ENCODE measurements at places on chromosomes 3 and 15. TPM values are rescaled to one million over a fixed set of nuclear protein-coding genes. Genes with fewer than 3 reads are reported as not detected.

GRCh38 chr3:58013973-58014649 is 5.9 kb downstream of the FLNB start:
- DNase-seq, result no peak

- DNase-seq, result no peak
Measured at GRCh38 chr3:29554566-29554965, 273.7 kb downstream of the RBMS3 start.

DNA sequence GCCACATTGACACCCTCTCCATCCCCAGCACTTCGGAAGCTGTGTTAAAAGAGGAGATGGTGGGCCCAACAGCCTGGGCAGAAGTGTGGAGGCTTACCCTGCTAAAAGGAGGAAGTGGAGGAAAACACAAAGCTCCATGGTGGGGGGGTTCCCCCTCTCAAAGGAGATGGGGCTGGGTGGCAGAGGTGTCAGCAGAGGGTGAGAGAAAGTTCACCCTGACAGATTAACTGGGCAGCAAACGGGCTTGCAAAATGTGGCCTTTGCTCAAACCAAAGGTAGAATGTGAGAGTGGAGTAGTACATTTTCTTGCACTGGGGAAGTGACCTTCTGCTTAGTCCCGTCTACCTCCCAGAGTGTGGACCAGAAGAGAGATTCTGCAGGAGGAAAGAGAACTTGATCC is 44.7 kb downstream of the MYO1E start:
- DNase-seq, result no peak

GRCh38 chr3:190001426-190001825 is 119.3 kb downstream of the P3H2 start:
- DNase-seq, result no peak

DNA sequence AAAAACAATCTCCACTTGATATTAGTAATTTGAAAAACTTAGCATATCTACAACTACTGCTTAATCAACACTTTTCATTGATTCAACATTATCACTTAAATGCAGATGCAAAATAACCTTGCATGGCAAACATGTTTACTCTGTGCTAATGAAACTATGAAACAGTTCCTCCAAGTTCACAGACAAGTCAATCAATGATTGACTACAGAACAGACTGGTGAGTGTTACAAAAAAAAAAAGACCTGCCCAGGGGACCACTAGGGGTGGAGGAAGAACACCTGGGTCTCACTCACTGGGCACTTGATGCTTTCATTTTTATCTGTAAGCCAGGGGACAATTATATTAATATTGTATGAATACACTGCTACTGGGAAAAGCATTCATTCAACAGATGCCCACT is 4.3 kb upstream of the NR2C2 start:
- no peak for DNase-seq

GRCh38 chr15:86611417-86612040 is 531.9 kb downstream of the AGBL1 start:
- DNase-seq, result no peak

DNA sequence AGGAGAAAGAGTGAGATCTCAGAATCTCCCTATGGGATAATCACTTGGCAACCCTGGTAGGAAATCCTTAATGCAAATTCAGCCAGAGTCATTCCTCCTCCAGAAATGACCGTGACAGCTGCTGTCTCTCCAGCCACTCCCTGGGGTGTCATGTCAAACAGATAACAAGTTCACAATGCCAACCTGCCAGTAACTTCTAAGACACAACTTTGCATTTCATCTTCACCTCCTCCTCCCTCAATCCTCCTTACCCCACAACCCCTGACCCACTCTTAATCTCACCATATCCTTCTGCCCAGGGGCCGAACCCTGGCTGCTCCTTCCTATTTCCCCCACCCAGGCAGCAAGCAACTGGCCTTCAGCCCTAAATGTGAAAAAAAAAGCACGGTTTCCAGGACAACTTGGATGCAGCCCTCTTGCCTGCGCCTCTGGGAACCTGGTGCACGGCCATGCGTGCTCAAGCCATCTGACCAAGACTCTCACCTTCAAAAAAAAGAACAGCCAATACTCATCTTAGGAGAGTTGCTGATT is 166.0 kb downstream of the NTRK3 start:
- DNase-seq, result no peak

- DNase-seq, result no peak
Measured at GRCh38 chr3:12367346-12367745, 78.5 kb downstream of the PPARG start.

- peak; percentile 19 for DNase-seq
Measured at GRCh38 chr3:71305231-71306206, 278.0 kb downstream of the FOXP1 start.

DNA sequence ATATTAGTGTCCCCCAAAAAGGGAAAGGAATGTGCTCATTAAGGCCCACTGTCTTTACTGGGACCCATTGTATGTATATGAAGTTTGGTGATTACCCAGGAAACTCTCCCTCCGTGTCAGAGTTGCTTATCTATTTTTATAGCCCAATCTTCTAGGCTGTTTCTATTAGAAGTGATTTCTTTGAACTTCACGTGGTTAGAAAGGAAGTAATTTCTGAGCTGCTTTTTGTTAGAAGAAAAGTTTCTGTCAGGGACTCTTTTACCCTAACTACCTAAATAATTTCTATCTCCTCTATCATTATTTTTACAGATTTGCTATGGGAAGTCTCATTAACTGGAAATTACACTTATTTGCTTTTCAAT is 17.7 kb upstream of the SENP7 start:
- DNase-seq, result no peak

GRCh38 chr3:140763532-140763931 is 85.7 kb downstream of the TRIM42 start:
- DNase-seq, result no peak

DNA sequence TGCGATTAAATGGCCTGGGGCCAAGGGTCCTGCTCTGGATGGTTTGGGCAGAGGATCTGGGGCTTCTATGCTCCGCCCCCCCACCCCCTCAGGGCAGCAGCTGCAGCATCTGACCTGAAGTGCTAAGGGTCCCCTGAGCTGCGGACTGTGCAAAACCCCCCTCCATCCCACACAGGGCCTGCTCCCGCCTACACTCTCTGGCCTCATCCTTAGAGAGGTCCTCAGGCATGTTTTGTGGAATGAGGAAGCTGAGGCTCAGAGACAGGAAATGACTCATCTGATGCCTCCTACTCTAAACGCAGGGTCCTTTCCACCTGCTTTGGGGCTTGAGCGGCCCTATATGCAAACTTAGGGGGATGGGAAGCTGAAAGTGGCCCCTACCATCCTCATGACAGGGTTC is 59.5 kb upstream of the CTSH start:
- no peak for DNase-seq

DNA sequence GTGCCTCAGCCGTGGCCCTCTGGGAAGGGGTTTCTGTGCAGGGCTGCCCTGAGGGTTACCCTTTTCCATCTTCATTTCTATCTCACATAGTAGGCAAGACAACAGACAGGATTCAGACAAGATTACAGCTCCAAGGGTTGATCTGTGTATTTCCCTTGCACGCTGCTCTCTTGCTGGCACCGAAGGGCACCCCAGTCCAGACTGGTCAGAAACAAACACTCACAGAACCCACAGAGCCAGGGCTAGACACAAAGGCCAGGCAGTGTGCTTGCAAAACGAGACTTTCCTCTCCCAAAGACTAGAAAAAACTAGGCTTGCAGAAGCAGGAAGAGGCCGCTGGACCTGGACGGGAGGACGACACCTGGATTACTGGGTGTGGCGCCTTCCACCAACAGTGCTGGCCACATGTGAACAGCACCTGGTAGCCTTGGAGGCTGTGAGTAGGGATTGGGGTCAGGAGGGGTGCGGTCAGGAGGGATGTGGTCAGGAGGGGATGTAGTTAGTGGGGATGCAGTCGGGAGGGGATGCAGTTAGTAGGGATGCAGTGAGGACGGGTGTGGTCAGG is 96.8 kb downstream of the BDH1 start:
- DNase-seq, result no peak

GRCh38 chr3:43038010-43038409 is 58.9 kb downstream of the GASK1A start:
- no peak for DNase-seq

DNA sequence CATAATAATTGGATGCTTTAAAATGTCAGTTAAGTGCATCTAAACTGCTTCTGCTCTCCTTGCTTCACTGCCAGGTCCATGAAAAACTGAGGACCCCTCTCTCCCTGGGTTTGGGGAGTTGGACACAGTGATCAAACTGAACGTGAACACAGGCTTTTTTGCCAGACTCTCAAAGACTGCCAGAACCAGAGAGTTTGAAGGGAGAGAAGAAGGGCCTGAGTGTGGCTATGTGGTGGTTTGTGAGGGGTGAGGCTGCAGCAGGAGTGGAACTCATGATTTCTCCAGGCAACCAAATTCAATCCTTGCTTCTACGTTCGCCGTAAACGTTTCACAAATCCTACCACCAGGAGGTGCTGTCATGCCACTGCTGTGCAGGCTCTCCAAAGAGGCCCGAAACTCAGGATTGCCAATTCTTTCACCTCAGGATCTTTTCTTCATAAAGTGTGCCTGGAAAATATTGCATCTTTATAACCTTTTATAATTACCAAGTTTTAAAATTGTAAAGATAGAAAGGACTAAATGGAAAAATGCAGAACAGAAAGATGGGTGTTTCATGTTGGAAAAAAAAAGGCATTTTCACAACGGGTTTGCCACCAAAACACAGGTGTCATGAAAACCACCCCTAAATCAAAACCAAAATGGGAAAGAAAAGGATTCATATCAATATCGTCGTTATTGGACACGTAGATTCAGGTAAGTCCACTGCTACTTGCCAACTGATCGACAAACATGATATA is 19.7 kb downstream of the TM4SF4 start:
- peak; percentile 47 for DNase-seq

DNA sequence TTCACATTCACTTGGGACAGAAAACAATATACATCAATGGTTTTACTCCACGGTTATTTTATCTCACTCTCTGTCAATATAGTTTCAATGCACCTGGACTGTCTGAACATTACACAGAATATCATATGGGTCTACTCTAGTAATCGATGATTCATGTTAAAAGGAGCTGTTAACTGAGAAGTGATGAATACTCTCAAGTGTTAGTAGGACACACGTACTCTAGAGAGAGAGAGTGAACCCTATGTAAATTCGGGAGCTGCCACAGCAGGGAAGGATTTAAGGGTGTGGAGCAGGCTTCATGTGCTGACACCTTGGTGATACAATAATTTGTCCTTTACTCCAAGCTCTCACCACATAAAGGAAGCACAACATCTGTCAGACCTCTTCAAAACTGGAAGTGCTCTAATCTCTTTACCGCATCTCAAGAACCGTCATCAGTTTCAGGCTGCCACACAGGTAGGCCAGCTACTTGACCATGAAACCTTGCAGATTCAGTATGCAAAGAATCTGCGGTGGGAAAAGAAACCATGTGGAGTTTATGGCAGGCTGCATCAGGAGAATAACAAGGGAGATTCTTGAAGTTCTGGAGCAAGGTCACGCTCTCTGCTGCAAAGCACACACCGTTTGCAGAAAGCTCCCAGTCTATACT is 199.2 kb upstream of the TMC3 start:
- no peak for DNase-seq

DNA sequence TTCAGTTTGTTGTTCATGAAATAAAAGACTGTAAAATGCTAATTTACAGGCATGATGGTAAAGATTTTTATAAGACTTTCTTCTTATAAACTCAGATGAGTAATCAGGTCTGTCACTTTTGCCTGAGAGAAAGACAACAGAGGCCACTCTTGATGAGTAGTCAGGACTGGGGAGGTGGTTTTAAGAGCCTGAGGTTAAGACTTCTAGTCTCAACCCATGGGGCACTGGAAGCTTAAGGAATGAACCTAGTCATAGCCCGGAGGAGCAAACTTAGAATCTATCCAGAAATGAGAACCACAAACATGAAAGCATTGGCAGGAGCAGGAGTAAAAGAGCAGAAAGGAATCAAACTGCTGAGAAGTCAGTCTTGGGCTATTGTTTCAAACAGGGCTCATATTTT is 846.3 kb upstream of the ARPP21 start:
- no peak for DNase-seq

- no peak for DNase-seq
Measured at GRCh38 chr15:69727121-69727924, 274.7 kb downstream of the RPLP1 start.

DNA sequence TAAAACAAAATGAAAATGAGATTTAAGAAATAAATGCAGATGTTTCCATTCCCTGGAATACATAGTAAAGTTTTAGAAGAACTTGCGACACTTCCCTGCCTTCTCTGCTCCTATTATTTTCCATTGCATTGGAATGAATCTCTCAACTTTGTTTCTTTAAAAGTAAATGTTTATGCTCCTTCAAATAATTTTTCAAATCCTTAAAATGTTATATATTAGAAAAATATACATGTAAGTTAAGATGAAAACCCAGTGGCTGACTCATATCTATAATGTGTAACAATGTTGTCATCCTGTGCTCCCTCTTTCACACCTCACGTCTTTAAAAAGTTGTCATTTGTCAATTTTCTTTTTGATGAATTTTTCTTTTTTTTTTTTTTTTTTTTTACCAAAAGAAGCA is 3.6 kb downstream of the RBMS3 start:
- DNase-seq, result no peak

DNA sequence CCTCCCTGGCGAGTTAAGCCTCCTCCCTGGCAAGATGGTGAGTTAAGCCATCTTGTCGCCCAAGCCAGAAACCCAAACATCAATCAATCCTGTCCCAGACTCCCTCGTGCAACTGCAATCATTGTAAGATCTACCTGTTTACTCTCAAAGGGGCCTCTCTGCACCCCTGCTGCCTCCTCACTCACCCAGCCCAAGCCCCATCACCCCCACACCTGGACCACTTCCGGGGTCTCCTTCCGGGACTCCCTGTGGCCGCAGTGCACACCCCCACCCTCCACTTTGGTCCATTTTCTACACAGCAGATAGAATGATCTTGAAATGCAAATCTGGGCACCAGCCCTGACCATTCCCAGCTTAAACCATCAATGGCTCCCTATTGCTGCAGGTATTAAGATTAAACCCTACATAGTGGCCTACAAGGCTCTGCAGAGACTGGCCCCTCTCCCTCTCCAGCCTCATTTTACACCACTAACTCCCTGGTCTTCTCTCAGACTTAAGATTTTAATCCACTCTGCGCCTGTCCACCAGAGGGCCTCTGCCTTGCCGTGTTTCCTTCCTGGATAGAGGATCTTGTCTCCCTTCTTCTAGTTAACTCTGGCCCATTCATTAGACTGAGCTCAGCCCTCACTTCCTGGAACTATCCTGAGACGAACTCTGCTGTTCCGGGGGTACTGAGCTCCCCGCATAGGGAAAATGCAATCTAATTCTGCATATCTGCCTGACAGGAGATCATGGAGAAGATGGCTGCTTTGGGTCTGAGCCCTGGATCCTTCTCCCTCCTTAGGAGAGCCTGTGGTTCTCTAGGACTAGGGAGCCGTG is 41.9 kb upstream of the SLC6A1 start:
- no peak for DNase-seq

GRCh38 chr3:31364188-31364587 is 168.5 kb upstream of the STT3B start:
- DNase-seq, result no peak

Gene P3H2
- not detected for total RNA-seq

Gene CRTAP
- 40.3 TPM for total RNA-seq

Gene IGF2BP2
- total RNA-seq, result 0.50 TPM

Gene ATP10A
- 30.0 TPM for total RNA-seq

Gene RBM5
- 330 TPM for total RNA-seq

Gene IMPG2
- total RNA-seq, result 0.45 TPM

Gene NRROS
- 7.4 TPM for total RNA-seq

Gene SLC27A2
- 0.22 TPM for total RNA-seq

Gene ARGFX
- total RNA-seq, result not detected
